GM12878 (cell line): ENCODE measurements at places on chromosomes 3 and 15.

GRCh38 chr3:9730657-9731205 lies 804 bp upstream of the BRPF1 start:
- DNase-seq, result no peak

DNA sequence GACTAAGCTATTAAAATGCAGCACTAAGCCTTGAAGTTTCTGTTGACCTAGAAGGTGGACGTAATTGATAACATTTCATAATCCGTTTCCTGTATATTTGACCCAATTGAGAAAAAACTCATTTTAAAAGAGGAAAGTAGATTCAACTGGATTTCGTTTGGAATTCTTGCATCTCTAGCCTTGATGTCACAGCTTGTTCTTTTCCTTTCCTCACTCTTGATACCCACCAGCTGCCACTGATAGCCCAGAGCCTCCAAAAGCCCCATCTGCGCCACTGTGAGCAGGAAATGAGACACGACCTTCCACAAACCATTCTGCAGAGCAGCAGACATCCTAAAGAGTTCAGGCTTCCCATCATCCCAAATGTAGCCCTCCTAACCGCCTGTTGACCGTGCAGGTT lies 61.8 kb downstream of the FOXB1 start:
- no peak for DNase-seq

DNA sequence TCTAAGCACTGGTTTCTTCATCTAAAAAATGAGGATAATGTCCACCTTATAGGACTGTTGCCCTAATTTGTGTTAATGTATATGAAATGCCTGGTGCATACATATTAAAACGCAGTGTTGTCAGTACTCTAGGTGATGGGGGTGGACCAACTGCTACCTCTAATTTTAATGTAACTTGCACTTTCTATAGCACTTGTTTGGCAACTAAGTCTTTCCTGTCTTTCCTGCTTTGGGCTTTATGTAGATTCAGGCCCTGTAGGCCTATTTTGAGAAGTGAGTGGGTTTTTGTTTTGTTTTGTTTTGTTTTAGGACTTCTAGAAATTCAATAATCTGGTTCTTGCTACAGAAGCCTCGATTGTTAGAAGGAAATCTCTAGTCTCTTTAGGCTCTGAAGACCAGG lies 21.2 kb downstream of the SLC7A14 start:
- DNase-seq, result no peak

DNA sequence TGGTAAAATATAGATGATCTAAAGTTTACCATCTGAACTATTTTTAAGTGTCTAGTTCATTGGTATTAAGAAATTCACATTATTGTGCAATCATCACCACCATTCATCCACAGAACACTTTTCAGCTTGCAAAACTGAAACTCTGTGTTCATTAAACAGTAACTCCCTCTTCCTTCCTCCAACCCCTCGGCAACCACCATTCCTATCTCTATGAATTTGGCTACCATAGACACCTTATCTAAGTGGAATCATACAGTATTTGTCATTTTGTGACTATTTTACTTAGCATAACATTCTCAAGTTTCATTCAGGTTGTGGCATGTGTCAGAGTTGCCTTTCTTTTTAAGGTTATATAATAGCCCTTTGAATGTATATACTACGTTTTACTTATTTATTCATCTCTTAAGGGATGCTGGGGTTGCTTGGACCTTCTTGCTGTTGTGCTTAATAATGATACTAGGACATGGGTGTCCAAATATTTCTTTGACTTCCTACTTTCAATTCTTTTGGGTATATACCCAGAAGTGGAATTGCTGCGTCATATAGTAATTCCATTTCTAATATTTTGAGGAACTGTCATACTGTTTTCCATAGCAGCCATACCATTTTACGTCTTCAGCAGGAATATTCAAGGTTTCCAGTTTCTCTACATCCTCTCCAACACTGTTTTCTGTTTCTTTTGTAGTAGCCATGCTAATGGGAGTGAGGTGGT lies 20.9 kb downstream of the KAT2B start:
- DNase-seq, result no peak

DNA sequence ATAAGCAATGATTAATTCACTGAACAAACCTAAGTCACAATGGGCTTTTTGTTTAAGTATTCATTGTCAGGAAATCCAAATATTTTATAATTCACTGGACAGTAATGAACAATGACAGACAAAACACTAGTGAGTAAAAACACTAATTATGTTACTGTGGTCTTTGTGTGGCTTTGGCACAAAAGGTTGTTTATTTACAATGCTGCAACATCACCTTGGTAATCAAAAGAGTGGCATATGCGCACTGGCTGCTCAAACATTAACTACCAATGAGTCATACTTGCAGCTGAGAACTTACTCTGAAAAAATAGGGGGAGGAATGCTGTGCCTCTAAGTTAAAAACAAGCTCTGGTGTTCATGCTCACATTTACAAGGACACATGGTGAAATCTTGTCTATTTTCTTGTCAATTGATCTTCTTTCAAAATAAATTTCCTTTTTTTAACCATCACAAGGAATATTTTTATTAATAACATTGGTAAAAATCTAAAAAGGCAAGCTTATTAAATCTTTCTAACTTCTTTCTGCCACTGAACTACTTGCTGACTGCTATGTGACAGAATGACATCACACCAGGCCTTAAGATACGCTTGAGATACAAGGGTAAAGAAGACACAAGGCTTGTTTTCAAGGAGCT lies 85.2 kb upstream of the PPIB start:
- DNase-seq, result peak; percentile 75

GRCh38 chr15:76932135-76932966 lies 802 bp downstream of the RCN2 start:
- no peak for DNase-seq

- DNase-seq, result peak; percentile 76
Measured at GRCh38 chr3:134956395-134956794, 161.3 kb downstream of the EPHB1 start.

DNA sequence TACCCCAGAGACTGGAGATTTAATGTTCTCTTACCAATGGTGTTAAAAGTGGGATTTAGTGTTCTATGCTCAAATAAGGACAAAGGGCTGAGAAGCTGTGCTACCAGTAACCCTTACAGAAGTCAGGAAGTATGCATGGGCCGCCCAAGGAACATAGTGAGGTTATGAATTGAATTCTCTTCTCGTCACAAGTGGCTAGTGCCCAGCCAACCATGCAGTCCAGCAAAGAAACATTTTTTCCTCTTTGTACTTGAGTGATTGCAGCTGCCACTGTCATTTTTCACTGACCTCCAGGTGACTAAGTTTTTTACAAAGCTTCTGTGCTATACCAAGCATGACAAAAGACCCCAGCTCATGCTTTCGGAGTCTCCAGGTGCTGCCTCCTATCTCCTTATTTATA lies 110.6 kb upstream of the DCBLD2 start:
- DNase-seq, result peak; percentile 69

GRCh38 chr3:35262406-35262805 lies 376.9 kb upstream of the ARPP21 start:
- no peak for DNase-seq

DNA sequence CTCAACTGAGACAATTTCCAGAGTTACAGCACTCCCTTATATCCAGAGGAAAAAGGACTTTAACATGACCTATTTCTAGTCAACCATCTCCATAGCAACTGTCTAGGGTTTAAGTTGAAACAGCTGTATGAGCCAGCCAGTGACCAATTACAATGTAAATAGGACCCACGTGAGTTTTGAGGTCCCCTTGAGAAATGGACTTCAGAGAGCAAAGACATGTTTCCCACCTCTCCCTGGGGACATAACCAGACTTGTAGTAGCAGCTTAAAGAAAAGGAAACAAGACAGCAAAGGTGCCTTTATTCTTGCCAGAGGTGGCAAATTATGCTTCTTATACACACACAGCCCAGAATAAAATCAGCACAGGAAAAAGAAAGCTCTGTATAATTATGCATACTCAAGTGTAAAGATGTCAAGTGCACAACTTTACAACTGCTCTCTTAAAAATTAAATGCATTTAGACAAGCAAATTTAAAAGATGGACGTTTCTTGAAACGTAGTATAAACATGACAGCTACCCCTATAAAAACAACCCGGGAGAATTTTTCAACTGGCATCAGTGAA lies 40.2 kb downstream of the SUMF1 start:
- DNase-seq, result peak; percentile 91

DNA sequence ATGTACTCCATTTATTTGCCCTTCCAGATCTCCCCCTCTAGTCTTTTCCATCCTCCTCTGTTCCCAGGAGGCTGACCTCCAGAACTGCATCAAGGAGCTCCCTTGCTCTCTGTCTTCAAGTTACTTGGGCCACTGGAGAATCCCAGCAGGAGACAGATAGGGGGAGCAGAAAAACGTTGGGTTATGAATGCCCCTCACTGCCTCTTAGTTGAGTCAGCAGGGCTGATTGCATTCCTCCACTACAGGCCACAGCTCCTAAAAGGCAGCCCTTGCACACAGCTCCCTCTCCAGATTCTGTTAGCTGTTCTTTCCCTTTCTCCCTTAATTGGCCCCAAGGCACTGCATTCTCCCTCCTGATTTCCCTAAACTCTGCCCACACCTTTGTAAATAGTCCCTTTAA lies 12.4 kb upstream of the CEP152 start:
- no peak for DNase-seq

DNA sequence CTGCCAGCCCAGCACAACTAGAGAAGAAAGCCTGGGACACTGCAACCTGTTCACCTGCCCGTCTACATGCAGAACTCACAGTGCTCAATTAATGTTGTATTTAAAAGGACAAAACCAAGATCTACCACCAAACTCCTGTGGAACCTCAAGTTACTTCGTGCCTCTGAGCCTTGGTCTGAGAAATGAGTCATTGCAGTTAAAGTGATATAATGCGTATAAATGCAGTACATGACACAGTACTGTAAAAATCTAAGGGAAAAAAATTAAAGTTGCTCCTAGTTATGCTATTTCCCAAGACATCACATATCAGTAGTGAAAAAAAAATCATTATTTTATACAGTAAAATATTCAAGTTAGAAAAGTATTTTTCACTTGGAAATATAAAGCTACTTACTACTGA lies 138.9 kb downstream of the ZIC4 start:
- no peak for DNase-seq
